ENCODE measurements at places on chromosomes 7 and 10.
A peak's percentile ranks its signal among the peaks of the same experiment; 100 is the strongest.

- DNase-seq, result no peak
Observed at GRCh38 chr10:35570397-35570796, 34.7 kb upstream of the GJD4 start.

- no peak for DNase-seq
Observed at GRCh38 chr7:138579136-138579535, 119.1 kb downstream of the TRIM24 start.

- DNase-seq, result no peak
Observed at GRCh38 chr10:6204341-6205191, 1.8 kb downstream of the PFKFB3 start.

GRCh38 chr10:113893570-113893969, 39.1 kb downstream of the NHLRC2 start:
- DNase-seq, result no peak

DNA sequence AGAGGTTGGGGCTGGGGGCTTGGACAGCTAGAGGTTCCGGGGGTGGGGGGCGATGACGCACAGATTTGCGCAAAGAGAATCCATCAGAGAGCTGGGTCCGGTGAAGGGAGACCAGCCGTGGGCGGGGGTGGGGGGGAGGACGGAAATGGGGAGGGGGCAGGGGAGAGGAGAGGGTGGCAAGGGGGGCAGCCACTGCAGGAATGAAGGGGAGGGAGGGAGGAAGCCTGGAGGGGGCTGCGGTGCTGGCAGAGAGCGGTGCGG, 1.2 kb upstream of the VGF start:
- DNase-seq, result no peak

DNA sequence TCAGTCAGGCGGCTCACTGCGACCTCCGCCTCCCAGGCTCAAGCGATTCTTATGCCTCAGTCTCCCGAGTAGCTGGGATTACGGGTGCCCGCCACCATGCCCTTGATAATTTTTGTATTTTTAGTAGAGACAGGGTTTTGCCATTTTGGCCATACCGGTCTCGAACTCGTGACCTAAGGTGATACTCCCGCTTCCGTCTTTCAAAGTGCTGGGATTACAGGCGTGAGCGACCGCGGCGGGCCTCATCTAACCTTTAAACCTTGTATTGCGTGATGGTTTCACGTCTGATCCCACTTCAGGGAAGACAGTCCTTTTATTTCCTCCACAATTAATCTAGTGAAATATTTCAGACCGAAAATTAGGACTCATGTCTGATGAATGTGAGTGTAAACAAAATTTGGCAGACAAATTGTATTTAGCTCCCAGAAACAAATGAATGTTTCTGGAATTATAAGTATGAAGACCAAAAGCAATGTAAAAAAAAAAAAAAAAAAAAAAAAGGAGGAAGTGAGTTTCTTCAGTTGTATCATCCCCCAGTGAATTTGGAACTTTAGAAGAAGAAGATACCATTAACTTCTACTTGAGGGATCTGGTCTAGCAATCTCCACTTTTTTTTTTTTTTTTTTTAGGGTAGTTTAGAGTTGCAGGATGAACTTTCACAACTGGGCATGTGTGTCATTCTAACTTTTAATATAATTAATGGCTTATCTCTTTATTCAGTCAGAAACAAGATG, 1.6 kb downstream of the NUP42 start:
- DNase-seq, result no peak

- no peak for DNase-seq
Observed at GRCh38 chr10:49602380-49603023, 7.6 kb upstream of the SLC18A3 start.

GRCh38 chr10:46077731-46078413, 31.8 kb upstream of the MSMB start:
- no peak for DNase-seq

- DNase-seq, result no peak
Observed at GRCh38 chr7:74206589-74207120, 3.2 kb upstream of the LAT2 start.

DNA sequence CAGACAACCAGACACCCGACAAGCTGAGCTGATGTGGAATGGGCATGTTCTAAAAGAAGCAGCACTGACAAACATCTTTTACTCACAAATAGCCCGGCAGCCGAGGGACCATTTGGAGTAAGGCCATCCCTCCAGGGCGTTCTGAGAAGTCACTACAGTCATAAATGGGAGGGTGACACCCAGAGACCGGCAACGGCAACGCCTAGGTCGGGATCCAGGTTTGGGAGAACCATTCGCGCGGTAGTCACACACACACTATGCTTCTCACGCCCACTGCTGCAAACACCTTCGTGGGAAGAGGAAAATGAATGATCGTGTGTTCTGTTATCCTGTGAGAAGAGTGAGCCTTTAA, 9.8 kb downstream of the TNS3 start:
- DNase-seq, result peak; percentile 65

GRCh38 chr7:132234711-132235110, 341.6 kb downstream of the PLXNA4 start:
- DNase-seq, result no peak

DNA sequence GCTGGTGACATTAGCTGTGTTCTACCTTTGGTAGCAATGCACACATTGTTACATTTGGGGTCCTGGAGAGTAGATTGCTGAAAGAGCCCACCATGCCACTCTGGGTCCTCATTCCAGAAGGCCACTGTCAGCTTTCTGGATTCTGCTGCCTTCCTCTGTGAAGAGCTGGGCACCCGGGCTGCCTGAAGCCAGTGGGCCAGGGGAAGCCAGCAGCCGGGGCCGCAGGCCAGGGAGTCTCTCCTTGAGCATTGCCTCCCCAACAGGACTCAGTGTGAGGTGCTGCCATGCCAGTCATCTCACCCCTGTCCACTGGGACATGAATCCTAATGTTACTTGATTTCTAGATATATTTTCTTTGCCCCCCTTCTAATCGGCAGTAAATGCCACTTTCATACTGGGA, 234.0 kb downstream of the SKAP2 start:
- no peak for DNase-seq

Data from NCI-H2081 treated with DMSO at 0.1 percent for 48 hours (cell line).